ENCODE measurements at places on chromosomes 2 and 18. TPM values are rescaled to one million over a fixed set of nuclear protein-coding genes. Genes with fewer than 3 reads are reported as not detected.
A peak's percentile ranks its signal among the peaks of the same experiment; 100 is the strongest.

Gene RASGRP3
- total RNA-seq: 1.8 TPM

Gene FAM136A
- total RNA-seq: 38.1 TPM

Gene NXPH2
- not detected for total RNA-seq

Gene STEAP3
- 30.6 TPM for total RNA-seq

Gene KIAA2012
- total RNA-seq: 0.38 TPM

Gene SLC8A1
- total RNA-seq: 0.59 TPM

Gene ACTR2
- total RNA-seq: 191 TPM

Gene LBX2
- total RNA-seq: 7.7 TPM

Gene SCYGR4
- not detected for total RNA-seq

Gene VSNL1
- total RNA-seq: 13.2 TPM

Gene VWA3B
- 2.0 TPM for total RNA-seq

Gene ITGB6
- total RNA-seq: not detected

DNA sequence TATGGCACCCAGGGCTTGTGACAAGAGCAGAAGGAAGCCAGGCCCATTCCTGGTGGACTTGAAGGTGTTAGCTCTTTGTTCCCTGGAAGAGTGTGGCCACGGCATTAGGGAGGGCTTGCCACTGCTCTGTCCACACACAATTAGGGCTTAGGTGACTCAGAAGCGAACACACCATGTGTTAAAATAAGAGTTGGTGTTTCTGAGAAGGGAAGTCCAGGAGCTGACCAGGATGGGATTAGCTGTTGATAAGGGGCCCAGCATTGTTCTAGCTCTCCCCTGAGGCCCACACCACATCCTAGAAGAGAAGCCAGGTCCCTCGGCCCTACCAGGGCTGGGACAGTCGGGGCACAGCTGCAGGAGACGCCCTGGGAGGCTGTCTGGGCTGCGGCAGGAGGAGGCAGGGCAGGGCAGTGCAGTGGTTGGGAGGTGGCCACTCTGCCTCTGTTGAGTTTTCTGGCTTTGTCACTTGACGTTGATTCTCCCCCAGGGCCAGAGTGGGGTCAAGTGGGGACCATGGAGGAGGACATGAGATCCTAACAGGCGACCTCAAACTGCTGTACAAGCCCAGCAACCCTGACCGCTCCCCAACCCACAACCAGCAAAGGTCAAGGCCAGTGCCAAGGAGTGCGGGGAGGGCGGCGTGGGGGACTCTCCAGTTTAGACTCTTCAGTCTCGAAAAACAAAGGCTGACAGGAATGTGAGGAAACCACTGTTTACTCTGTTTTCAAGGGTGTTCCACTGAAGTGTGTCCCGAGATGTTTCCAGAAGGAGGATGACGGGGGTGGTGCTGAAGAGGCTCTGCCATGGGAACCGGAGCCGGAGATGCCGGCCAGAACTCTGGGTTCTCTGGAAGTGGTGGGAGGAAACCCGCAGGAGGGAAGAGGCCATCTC is 16.8 kb downstream of the GNLY start:
- ATAC-seq: no peak

DNA sequence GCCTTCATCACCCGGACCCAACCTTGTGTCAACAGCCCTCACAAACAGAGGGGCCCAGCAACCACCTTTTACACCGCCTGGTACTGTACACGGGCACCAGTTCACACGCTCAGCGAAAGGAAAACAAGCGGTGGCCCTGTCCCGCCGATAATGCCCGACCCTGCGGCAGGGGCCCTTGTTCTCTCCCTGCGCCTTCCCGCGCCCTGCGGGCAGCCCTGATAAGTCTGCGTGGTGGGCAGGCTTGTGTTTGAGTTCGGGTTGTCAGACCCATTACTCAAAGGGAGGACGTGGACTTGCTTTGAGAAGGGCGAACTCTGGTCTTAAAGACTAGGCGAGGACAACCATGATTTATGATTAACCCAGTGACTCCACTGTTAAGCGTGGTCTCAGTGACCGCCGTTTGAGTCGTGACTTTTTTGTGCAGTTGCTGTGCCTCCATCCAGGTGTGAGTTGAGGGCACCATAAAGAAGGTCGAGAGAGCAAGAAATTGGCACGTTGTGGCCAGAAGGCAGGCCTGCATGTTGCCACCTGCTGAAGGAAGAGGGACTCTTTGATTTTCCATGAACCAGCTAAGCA is 167.4 kb upstream of the GATA6 start:
- ATAC-seq: no peak

DNA sequence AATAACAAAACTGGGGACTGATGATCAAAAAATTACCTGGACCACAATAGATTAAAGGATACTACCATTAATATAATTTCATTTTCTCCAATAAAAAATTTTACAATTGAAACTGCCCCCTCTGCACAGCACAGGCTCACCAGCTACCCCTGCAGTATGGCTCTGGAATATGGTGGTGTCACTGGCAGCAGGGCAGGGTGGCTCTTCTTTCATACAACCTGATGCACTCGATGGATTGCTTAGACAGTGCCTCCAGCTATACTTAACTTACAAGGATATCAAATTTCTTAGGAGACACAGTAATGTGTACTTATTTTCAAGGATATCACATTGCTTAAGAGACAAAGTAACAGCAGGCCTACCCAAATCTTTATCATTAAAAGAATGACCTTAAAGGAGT is 124.0 kb downstream of the PRELID3A start:
- peak; percentile 65 for ATAC-seq

DNA sequence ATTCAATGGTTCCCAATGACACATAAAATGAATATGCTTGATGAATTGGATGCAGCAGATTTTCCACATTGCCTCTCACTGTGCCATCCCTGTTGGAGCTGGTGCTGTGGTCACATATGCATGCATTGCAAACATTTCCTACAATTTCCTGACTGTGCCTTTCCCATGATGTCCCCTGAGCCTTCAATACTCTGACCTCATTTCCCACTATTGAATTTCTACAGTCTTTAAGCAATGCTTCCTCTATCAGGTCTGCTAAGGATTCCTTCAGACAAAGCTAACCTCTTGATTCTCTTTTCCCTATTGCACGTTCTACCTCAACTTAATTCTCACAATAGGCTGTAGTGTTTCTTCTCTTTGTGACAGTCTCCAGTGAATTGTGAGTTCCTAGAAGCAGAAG is 342.5 kb upstream of the CRIM1 start:
- no peak for ATAC-seq

- no peak for ATAC-seq
These were observed 72.9 kb downstream of the XRCC5 start for GRCh38 chr2:216181953-216182461.

DNA sequence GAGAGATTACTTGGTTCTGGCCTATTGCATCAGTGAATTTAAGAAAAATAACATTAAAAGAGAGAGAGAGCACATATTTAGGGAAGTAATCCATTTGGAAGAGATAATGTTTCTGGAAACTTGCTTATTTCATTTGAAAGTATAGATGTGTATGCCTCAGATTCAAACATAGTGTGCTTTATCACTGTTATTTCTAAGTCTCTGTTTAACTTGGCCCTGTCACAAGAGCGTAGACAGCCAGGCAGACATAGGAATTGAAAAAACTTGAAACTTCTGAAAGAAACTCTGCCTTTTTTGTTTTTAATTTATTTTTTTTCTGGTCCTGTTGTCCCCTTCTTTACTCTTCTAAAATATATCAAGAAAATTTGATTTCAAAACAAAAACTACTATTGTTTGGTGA is 849.1 kb downstream of the CNTNAP5 start:
- no peak for ATAC-seq

- ATAC-seq: peak; percentile 41
These were observed 558.8 kb upstream of the CHAC2 start for GRCh38 chr2:53208815-53209214.

- ATAC-seq: peak; percentile 48
These were observed 270.7 kb downstream of the HAUS1 start for GRCh38 chr18:46374850-46375249.

DNA sequence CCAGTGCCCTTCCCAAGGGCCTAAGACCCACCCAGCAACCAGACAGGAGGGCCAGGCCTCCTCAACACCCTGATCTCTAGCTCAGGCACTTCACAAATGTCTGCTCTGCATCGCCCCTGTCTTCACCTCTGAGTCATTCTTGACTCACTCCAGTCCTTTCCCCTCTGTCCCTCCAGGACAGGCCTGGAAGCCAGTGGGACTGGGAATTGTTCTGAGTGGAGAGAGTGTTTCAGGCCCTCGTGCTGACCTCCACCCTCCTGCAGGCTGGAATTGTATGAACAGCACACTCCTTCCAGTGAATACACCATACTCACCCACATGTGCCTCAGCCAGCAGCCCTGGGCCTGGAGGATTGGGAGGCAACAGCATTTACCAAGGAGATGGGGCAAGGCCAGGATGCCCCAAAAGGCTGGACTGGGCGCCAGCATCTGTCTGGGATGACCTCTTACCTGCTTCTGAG is 304.2 kb downstream of the CYP26B1 start:
- no peak for ATAC-seq

GRCh38 chr2:37672870-37673184 is 1.4 kb upstream of the CDC42EP3 start:
- no peak for ATAC-seq

- ATAC-seq: no peak
These were observed 702 bp downstream of the OLA1 start for GRCh38 chr2:174247474-174248186.

DNA sequence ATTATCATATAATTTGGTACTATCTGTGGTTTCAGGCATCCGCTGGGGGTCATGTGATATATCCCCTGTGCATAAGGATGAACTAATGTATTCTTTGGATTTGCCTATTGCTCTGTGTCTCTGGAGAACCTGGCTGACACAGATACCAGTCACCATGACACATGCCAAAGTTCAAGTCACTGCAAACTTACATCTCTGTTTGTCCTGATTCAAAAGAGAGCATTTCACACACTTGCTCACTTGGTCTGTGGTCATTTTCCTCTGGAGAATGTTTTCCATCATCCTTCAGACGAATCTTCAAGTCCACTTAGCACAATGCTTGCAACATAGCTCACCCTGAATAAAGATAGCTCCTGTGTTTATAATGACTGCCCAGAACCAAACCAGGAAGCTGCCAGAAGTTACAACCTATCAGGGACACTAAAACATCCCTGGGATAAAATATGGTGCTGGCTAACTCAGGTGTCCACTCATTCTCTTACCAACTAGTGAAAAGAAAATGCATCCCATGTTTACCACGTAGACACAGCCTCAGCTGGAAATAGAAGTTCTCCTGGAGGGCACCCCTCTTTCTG is 18.1 kb downstream of the SULT1C3 start:
- ATAC-seq: no peak

DNA sequence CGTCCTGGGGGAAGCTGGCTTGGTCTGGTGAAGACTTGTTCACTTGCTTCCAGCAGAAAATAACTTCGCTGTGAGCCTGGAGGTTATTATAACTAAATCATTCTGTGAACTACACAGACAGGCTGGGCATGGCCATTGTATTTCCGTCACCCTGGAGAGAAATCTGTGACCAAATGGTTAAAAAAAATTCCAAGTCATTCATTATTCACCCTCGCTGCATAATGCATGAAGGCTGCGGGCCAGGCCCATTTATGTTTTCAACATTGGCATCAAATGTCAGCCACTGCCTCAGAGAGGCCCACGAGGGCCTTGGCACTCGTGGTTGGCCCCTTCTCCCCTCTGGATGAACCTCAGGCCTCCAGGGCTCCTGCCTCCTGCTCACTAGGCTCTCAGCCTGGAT is 57.7 kb downstream of the RRM2 start:
- ATAC-seq: peak; percentile 83

- no peak for ATAC-seq
These were observed 204.6 kb upstream of the SMAD7 start for GRCh38 chr18:49155410-49155809.

GRCh38 chr18:35592298-35592697 is 10.8 kb downstream of the GALNT1 start:
- ATAC-seq: no peak

GRCh38 chr2:54329482-54330161 is 73.6 kb upstream of the TSPYL6 start:
- ATAC-seq: no peak

DNA sequence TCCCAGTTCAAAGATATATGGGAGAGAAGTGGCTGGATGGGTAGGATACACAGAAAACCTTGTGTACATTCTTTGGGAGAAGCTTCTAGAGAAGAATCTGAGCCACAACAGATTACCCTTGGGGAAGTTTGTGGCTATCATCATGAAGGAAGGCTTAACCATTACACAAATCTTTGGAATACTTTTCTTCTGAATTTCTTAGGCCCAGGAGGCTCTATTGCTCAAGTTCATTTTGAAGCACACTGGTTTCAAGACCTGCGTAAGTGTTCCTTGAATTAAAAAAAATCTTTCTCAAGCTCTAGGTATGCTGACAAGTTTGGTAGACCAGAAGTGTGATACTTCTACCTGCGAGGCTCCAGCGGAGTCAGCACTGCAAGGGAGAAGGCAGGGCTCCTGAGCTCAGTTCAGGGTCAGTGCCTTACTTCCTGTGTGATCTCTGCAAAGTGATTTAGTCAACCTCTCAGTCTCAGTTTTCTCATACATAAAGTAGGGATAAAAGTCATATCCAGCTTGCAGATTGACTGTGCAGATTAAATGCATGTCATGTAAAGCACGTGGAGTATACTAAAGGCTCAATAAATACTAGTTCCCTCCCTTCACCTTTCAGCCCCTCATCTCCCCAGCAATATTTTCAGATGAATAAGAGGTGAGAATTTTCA is 438.6 kb downstream of the DLGAP1 start:
- ATAC-seq: no peak

GRCh38 chr2:25960920-25961319 is 21.4 kb downstream of the KIF3C start:
- no peak for ATAC-seq

- no peak for ATAC-seq
These were observed 134.3 kb upstream of the STON1 start for GRCh38 chr2:48395658-48396057.

DNA sequence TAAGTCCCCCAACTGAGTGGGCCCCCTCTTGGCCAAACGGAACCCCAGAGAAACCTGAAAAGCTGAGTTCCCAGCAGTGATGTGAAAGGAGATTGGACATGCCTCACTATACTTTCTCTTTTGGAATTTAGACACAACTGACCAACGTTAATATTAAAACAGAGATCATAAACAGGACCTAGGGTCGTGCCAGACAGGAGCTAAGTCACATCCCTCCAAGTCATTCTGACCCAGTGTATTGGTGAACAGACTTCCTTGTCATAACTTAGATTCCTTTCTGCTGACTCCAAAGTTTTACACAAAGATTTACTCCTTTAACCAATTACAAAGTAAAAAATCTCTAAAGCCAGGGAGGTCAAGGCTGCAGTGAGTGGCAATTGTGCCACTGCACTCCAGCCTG is 46.9 kb downstream of the UXS1 start:
- ATAC-seq: no peak

Measured in motor neuron (in vitro differentiated cells).